ENCODE measurements at places on chromosomes 3 and 15.
A peak's percentile ranks its signal among the peaks of the same experiment; 100 is the strongest.

DNA sequence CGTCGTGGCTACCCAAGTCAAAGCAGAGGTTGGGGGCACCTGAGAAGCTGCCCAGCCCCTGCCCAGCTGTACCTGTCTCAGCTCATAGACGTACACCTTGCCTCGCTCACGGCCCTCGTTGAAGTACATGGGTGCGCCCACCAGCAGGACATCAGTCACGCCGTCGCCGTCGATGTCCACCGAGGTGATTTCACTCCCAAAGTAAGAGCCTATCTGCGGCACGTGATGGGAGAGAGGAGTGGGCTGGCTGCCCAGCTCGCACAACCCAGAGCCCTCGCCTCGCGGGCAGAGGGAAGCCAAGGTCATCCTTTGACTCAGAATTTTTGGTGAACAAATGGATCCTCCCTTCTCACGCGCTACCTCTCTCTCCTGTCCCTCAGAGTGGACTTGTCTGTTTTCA is 54.7 kb downstream of the FEM1B start:
- DNase-seq: no peak

GRCh38 chr3:123028233-123028828 is 768 bp upstream of the SEMA5B start:
- DNase-seq: peak; percentile 71

DNA sequence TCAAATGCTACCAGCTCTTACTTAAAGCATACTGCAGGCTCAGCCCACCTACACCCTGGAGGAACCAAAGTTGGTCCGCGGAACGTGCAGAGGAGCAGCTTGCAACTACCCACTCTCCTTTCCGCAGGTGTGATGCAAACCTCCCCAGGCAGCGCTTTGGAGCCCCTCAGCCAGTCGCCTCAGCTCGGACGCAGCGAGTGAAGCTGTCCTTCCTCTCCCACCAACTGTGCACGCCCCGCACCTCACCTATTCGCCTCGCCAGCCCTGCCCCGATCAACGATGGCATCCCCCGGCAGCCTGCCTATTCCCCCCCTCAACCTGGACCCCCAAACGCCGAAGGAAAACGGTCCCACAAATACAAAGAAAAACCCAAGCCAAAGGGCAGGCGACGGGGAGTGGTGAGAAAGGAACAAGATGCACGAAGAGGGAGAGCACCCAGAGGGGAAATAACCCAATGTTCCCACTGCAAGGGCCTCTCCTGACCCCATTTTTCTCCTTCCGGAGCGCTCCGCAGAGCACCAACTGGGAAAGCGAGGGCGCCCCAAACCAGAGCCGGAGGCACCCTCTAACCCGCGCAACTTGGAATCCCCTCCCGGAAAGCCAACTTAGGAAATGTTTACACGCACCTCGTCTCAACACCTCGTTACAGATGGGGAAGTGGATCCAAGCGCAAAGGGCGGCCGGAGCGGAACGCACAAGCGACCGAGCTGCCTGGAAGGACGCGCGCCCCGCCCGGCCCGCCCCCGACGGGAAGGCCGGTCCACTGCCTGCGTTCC is 665 bp downstream of the GLB1 start:
- DNase-seq: peak; percentile 37

- no peak for DNase-seq
Measured at GRCh38 chr3:20904671-20905070, 718.7 kb upstream of the SGO1 start.

GRCh38 chr3:181711325-181712135 is at the start of gene SOX2:
TSS of gene SOX2 (plus strand) at chr3:181711925. CDS start at chr3:181712361, 436 bp downstream.
- peak; percentile 94 for DNase-seq

DNA sequence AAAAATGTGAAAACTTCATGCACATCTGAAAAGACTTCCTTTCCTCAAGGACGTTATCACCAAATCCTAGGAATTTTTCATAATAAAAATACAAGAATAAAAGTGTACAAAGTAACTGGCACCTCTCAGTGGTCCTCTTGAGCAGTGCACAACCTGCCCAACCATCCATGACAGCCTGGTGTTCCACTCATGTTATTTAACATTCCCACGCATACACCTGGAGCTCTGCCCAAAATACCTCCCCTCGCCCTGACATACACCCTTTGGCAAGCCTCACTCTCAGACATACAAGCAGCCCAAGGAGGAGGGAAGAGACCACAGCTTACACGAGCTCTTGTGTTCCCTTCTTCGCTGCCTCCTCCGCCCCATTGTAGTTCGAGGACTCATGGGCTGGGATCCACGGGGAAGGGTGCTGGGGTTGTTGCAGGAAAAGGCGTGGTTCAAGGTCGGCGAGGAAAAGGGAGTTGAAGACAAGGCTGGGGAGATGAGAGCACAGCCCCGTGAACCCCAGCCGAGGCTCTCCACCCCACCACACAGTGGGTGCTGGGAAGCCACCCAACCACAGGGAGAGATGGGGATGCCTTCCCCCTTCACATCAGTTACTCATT is 23.3 kb downstream of the GRIP2 start:
- no peak for DNase-seq

GRCh38 chr15:60328852-60329443 is 68.8 kb downstream of the ANXA2 start:
- DNase-seq: peak; percentile 40

DNA sequence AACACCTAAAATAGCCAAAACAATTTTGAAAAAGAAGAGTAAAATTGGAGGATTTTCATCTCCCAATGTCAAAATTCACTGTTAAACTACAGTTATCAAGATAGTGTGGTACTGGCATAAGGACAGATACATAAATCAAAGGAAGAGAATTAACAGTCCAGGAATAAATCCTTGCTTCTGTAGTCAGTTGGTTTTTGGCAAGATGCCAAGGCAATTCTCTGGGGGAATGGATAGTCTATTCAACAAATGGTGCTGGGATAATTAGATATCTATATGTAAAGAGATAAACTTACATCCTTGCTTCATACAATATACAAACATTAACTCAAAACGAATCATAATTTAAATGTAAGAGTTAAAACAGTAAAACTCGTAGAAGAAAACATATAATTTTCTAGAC is 57.9 kb upstream of the SELENOK start:
- DNase-seq: no peak

DNA sequence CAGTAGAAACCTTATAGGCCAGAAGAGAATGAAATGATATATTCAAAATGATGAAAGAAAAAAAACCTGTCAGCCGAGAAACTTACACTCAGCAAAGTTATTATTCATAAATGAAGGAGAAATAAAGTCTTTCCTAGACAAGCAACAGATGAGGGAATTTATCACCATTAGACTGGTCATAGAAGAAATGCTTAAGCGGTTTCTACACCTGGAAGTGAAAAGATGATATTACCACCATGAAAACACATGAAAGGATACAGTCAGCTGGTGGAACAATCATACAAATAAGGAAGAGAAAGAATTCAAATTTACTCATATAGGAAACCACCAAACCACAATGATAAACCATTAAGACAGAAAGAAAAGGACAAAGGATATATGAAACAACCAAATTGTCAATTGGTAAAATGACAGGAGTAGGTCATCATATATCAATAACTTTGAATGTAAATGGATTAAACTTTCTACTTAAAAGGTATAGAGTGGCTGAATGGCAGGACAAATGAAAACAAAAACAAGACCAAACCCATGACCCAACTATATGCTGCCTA is 29.9 kb upstream of the PRR23C start:
- DNase-seq: no peak

DNA sequence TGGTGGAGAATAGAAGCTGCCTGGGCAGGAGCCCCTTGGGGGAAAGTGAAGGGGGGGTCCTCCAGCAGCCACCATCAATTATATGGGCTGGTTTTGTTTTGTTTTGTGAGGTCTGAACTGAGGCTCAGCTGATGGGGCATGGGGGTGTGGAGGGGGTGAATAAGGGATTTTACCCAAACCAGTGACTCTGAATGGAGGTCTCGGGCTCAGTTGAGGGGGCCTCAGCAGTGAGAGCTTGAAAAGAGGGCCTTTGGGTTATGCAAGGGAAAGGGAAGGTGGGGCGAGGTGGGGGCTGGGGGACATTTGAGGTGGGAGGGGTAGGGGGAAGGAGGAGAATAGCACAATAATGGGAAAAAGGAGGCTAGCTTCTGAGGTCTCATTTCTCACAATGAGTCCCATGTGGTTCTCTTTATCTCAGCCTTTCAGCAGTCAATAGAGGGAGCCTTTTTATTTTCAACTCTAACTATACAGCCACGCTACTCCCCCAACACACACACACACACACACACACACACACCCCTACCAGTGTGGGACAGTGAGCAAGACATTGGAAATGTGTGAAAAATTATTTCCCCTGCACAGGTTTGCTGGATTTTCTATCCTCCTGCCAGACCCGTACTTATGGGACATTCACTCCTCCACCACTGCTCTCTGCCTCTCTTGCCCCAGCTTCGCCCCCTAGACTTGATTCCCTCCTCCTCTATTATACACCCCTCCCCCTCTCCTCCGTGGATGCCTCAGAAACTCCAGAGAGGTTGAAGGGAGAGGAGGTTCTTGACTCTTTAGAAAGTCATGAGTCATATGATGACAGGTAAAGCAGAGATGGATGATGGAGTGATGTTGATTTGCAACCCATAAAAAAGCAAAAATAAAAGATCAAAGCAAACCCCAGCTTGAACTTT is 96.0 kb downstream of the GTPBP8 start:
- no peak for DNase-seq

GRCh38 chr3:159964166-159964973 is 24.3 kb upstream of the IL12A start:
- DNase-seq: peak; percentile 72

DNA sequence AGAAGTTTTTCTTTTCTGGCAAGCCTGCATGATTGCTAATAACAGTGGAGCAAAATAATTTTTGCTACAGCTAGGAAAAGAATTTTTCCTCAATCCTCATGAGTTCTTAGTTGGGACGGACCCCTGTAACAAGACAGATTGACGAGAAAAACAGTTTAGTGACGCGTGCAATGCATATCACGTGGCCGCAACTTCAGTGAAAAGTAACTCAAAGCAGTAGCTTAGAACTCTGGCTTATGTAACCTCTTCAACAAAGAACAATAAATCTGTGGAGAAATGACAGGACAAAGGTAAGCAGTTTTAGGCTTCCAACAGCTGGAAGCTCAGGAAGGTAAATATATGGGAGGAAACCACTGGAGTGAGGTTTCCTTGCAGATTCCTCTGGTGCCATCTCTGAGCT is 19.7 kb downstream of the FAM107A start:
- no peak for DNase-seq

DNA sequence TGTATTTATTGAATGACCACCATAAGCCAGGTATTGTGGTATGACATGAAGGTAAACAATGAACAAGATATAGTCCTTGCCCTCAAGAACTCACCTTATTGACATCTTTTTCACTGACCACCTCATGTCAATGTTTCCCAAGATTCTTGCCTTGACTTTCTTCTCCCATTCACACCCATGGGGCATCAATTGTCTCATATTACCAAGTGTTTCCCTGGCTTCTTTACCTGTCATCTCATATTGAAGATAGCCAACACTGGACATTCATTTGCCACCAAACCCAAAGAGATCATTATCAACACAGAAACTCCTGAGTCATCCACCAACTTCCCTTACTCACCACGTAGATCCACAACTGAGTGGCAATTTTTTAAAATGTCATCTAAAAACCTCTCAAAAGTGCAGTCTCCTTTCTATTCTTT is 2.2 kb downstream of the EFHB start:
- peak; percentile 8 for DNase-seq

DNA sequence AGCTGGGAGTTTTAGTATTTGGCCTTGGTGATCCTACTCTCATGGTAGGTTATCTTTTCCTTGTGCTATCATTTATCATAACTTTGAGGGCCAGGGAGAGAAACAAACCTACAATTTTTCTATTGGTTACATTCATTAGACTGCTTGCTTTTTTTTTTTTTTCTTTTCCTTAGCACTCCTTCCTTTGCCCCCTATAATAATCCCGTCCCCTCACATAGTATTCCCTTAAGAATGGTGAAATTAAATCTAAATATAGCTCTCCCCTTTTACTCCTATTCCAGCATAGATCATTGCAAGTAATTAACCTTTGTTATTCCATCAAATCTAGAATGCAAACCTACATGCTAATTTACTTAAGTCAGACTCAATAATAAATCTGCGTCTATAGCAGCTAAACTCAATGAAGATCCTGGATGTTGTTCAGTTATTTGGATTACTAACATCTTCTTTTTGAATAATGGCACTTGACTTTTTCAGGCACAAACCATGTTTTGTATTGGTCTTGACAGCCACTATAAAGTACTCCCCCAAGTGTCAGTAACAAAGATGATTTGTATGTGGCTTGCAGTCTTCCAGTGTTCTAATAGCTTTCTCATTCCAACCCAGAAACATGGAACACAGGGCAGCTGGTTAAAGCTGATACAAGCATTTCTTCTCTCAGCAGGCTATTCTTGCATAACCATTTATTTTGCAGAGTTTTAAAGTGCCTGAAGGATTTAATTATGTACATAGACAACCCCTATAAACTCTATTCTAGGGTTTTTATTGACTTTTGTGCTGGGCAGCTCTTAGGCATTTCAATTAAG is 420.6 kb downstream of the MECOM start:
- peak; percentile 48 for DNase-seq

GRCh38 chr3:179961071-179961702 is 75.5 kb downstream of the PEX5L start:
- DNase-seq: no peak

- DNase-seq: peak; percentile 61
Measured at GRCh38 chr3:133464573-133464972, 64.7 kb downstream of the BFSP2 start.

GRCh38 chr3:47433796-47434195 is 41.9 kb downstream of the SCAP start:
- no peak for DNase-seq

- no peak for DNase-seq
Measured at GRCh38 chr15:94233441-94233840, 2.1 kb downstream of the MCTP2 start.

Measured in astrocyte of the spinal cord (primary cell).